Effector CD4-positive, alpha-beta T cell (primary cell): ENCODE measurements at places on chromosomes 4 and X.

DNA sequence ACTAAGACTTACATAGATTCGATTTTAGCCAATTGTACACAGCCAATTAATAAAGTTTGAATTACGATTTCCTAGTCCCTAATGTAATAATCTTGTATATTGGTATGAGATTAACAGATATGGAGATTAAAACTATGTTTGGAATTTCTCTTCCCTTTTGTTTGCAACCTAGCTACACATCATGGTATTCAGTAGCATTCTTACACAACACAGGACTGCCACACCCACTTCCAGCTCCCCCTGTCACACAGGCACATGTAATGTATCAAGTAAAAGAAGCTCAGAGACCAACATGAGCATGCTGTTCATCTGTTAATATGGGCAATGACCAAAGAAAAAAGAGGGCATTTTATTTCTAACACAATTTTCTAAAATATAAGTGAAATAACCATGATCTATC lies 12.8 kb downstream of the SLC6A14 start:
- DNase-seq: no peak

GRCh38 chr4:56512166-56512565 lies 6.6 kb downstream of the ARL9 start:
- no peak for DNase-seq

DNA sequence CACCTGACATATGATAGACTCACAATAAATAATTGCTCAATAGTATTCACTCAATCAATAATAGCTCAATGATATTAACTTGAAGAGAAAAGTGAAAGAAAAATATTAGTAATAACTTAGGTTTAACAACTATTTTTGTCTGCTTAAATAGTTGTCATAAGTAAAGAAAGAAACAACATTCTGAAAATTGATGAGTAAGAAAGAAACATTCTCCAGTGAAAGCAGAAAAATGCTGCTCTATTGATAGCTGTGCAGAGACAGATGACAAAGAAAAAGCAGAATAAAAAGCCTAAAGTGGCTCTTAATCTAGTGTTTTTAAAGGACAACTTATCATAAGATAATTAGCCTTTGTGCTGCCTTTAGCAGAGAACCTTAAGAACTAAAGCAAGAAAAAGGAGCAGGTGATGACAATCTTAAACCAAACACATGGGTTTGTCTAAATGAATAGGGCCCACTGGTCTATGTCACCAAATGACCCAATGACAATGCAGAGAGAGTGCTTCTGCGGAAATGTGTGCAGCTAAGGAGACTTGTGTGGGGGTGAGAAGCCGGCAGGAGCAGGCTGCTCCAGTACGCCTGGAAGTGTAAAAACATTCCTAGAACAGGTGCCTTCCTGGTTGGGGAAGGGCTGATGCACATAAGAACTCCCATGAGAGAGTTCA lies 13.2 kb downstream of the HS3ST1 start:
- no peak for DNase-seq

DNA sequence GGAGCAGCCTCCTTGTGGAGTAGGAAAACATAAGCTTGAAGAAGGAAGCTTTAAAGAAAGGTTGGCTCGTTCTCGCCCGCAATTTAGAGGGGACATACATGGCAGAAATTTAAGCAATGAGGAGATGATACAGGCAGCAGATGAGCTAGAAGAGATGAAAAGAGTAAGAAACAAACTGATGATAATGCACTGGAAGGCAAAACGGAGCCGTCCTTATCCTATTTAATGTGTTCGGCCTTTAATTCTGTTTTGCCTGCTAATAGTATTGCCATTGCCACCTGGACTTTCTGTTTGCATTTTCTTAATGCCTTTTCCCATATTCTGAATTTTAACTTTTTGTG lies 1.4 kb downstream of the TCEAL1 start:
- no peak for DNase-seq

- peak; percentile 2 for DNase-seq
These were observed 17.8 kb downstream of the ZNF81 start for GRCh38 chrX:47854474-47854873.

DNA sequence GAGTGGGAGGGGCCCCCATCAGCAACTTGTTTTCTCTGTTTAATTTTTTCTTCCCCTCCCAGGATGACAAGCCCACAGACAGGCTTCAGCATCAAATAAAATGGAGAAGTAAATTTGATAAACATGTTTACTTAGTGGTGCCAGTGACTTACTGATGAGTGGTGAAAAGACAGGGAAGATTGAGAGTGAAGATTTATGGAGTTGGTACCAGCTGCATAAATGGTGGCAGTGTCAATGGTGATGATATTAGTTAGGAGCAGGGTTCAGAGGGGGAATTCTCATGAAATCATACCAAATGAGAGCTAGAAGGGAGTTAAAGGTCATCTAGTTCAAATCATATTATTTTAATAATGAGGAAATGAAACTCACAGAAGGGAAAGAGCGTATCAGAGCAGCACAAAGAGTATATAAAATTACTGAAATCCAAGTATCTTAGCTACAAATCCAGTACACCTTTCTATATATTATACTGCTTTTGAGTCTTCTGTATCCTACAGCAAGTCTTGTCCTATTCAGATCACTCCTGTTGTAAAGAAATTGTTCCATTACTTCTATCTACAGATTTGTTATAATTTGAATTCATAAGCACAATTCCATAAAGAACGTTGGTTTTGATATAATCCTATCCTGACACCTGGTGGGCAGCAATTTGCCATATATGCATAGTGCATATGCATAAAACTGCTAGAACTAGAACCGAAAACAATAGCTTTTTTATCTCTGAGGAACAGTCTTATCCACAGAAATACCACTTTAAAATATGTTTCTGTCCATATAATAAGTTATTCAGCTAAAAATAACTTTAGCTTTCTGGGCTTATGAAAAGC lies 5.0 kb downstream of the P2RY10 start:
- no peak for DNase-seq

DNA sequence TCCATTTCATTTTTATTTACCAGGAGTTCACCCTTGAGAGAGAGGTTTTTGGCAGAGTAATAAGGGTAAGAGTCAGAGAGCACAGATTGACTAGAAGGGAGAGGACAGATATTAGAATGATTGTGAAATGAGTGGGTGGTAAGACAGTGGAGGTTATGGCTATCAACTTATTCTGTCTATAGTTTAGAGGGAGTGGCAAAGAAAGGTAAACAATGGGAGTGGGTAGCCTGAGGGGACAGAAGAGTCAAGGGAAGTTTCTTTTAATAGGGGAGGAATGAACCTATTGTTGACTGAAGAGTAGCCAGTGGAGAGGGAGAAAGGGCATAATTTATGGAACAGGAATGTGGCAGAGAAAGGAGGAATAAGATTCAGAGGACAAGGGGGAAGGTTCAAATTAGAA lies 186.5 kb upstream of the NRK start:
- DNase-seq: no peak

GRCh38 chr4:139728840-139729239 lies 63.2 kb downstream of the MGST2 start:
- DNase-seq: no peak

GRCh38 chr4:109953556-109953955 lies 40.9 kb downstream of the EGF start:
- DNase-seq: no peak

DNA sequence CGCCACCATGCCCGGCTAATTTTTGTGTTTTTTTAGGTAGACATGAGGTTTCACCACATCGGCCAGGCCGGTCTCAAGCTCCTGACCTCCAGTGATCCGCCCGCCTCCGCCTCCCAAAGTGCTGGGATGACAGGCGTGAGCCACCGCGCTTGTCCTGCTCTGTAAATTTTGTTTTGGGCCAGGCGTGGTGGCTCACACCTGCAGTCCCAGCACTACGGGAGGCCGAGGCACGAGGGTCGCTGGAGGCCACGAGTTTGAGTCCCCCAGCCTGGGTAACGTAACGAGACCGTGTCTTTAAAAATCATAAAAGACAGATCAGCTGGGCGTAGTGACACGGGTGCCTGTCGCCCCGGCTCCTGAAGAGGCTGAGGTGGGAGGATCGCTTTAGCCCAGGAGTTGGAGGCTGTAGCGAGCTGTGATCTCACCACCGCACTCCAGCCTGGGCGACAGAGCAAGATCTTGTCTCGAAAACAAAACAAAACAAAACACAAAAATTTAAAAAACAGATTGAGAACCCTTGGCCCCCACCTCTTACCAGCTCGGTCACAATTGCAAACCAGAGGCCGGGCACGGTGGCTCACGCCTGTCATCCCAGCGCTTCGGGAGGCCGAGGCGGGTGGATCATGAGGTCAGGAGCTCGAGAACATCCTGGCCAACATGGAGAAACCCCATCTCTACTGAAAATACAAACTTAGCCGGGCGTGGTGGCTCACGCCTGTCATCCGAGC lies 34.0 kb upstream of the PPP2R3B start:
- DNase-seq: no peak

GRCh38 chr4:8244001-8244757 lies 25.4 kb upstream of the HTRA3 start:
- no peak for DNase-seq

- DNase-seq: no peak
These were observed 658.1 kb downstream of the GRID2 start for GRCh38 chr4:92961881-92962280.

GRCh38 chr4:106340774-106341173 lies 24.4 kb downstream of the AIMP1 start:
- no peak for DNase-seq

DNA sequence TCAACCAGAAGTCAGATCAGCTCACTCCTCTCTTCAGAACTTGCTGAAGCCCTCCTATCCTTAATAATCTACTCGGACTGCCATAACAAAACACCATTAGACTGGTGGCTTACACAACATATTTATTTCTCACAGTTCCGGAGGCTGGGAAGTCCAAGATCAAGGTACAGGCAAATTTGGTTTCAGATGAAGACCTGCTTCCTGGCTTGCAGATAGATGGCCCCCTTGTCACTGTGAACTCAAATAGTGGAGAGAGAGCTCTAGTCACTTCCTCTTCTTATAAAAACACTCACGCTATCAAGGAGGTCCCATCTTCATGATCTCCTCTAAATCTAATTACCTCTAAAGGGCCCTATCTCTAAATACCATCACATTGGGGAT lies 125.1 kb downstream of the CAMK2D start:
- DNase-seq: no peak

DNA sequence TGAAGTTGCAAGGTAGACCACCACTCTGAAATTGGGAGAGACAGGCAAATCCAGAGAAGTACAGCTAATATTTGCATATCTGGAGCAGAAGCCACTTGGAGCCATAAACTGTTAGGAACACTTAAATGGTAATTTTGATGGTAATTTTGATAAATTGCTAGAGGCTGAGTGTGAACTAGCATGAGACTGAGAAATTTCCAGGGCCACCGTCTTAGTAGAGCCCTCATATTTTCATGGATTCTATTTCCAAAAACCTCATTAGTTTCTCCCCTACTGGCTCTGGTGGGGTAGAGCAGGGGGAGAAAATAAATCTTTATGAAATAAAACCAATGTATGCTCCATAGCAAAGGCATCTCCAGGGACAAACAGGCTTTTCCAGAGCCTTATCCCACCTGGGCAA lies 429.4 kb upstream of the DIPK2B start:
- DNase-seq: no peak

- DNase-seq: no peak
These were observed 235.5 kb upstream of the ACTRT1 start for GRCh38 chrX:128287693-128288092.

- DNase-seq: no peak
These were observed 808.7 kb downstream of the CENPC start for GRCh38 chr4:66736606-66737005.

DNA sequence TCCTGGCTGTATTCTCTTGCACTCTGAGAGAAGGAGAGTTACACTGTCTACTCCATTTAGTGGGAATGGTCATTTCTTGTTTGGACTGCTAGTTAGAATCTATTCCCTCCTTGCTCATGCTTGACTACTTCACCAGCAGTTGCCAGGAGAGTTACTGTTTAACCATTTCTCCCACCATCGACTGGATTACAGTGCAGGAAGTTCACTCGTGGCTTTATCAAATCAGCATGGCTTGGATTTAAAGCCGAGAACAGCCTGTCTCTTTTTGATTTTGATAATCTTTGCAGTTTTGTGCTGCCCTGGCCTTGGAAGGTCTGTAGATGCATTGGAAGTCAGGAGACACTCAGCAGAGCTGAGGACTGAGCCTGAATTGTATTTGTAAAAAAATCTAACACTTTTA lies 3.2 kb downstream of the GBA3 start:
- no peak for DNase-seq

DNA sequence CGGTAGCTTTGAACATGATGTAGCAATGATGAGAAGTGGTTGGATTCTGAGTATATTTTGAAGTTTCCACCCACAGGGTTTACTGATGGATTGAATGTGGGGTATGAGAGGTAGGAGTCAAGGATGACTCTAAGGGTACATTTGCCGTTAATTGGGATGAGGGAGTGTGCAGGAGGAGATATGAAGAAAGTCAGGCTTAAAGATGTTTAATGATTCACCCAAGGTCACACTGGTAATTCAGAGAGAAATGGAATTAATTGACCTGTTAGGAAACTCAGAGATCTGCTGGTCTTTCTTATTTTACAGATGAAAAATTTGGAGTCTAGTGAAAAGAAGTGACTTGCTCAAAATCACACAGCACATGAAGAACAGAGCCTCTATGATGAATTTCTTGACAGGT lies 390.7 kb downstream of the GBA3 start:
- DNase-seq: no peak

GRCh38 chrX:103343105-103343504 lies 13.1 kb downstream of the TCEAL7 start:
- peak; percentile 27 for DNase-seq

DNA sequence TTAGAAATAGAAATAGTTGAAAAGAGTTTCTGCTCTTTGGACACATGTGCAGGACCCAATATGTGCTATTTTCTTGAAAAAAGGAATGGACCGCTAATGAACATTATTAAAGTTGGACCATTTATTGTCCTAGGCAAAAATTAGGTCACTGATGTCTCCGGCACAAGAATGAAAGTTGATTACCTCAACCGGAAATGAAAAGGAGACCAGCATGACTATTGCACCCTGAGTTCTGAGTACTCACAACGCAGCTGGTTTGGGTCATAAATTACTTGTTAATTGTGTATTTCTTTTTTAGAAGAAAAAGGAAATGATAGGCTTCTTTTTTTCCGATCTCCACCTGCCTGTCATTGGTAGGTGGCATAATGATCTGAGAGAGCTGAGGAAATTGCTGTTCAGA lies 232.7 kb downstream of the ARHGAP24 start:
- no peak for DNase-seq

GRCh38 chr4:138374947-138375346 lies 132.8 kb upstream of the SLC7A11 start:
- DNase-seq: no peak

DNA sequence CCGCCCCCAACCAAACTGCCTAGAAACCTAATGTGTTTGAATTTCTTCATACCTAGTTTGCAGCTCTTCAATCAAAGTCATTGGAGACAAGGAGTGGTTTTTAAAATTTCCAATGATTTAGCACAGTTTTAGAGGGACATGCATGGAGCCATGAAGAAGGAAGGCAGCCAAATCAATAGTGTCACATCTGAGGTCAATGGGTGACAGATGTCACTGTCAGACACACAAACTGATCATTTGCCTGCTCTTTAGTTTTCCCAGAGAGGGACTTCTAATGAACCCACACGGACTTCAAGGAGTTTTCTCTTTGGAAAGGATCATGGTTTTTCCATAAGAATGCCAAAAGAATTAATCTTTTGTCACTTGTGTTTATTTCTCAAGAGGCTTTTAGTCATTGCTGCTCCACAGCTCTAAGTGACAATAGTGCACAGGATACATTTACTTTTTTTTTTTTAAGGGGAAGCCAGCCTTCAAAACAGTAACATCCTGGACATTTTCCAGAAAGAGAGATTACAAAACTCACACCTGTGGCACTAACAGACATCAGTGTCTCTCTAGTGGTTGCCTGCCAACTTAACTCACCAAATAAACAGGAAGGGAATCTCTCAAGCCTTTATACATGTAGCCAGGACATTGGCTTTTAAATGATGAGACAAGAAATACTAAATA lies 251.1 kb upstream of the DIAPH2 start:
- no peak for DNase-seq

- no peak for DNase-seq
These were observed 25.6 kb upstream of the DAPP1 start for GRCh38 chr4:99790796-99791617.
